Kidney (tissue), 22 donors: ENCODE measurements at places on chromosomes 1 and 21.
A peak's percentile ranks its signal among the peaks of the same experiment; 100 is the strongest.

- H3K36me3 ChIP-seq: no peaks in the 10 kb centered on the region
- no peaks in the 10 kb centered on the region for H3K27me3 ChIP-seq
- no peak overlapping the region for H3K4me3 ChIP-seq
- no peaks in the 10 kb centered on the region for H3K4me1 ChIP-seq
- no peak overlapping the region for H3K27ac ChIP-seq
- DNase-seq: no peak
These were observed 31.9 kb downstream of the NSL1 start for GRCh38 chr1:212759683-212760082.

GRCh38 chr21:29195981-29196669, 65.7 kb downstream of the MAP3K7CL start:
- no peak for DNase-seq
- peak overlapping the region; percentile 21 for H3K4me3 ChIP-seq
- H3K4me1 ChIP-seq: peaks cover 3% of the 10 kb centered on the region

GRCh38 chr1:6724517-6725141, 23.0 kb upstream of the DNAJC11 start:
- H3K27me3 ChIP-seq: no peaks in the 10 kb centered on the region
- H3K36me3 ChIP-seq: no peaks in the 10 kb centered on the region
- peak; percentile 63 for DNase-seq
- H3K27ac ChIP-seq: no peak overlapping the region

DNA sequence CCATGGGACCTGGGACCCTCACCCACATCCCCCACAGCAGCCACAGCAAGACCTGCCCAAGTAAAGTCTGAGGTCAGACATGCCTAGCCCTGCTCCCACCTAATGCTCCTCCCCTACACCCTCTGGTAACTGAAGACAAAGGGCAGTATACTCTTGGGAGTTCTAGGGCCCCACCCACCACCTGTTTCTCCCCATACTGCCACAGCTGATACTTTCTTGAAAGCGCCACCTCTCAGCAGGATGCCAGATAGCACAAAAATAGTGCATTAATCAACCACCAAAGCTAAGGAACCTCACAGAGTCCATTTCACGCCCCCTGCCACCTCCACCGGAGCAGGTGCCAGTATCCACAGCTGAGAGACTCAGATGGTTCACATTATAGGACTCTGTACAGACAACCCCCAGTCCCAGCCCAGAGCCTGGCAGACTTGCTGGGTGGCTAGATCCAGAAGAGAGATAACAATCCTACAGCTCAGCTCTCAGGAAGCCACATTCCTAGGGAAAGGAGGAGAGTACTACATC, 238.1 kb downstream of the LRRC40 start:
- H3K36me3 ChIP-seq: no peaks in the 10 kb centered on the region
- H3K27ac ChIP-seq: no peak overlapping the region
- H3K4me3 ChIP-seq: no peak overlapping the region
- no peak for DNase-seq

DNA sequence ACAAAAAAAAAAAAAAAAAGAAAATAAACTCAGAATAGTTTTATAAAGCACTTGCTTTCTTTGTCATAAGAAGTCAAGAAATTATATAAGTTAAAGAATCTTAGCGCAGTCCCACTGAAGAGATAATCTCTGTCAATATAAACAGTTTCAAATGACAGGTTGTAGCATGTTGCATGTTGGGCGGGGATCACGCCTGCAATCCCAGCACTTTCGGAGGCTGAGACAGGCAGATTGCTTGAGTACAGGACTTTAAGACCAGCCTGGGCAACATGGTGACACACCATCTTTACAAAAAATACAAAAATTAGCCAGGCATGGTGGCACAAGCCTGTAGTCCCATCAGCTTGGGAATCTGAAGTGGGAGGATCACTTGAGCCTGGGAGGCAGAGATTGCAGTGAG, 18.4 kb upstream of the INPP5B start:
- no peaks in the 10 kb centered on the region for H3K27me3 ChIP-seq
- H3K27ac ChIP-seq: no peak overlapping the region
- H3K4me1 ChIP-seq: no peaks in the 10 kb centered on the region
- no peak for DNase-seq
- no peak overlapping the region for H3K4me3 ChIP-seq
